ENCODE measurements at places on chromosomes 2 and 18.
A peak's percentile ranks its signal among the peaks of the same experiment; 100 is the strongest.

DNA sequence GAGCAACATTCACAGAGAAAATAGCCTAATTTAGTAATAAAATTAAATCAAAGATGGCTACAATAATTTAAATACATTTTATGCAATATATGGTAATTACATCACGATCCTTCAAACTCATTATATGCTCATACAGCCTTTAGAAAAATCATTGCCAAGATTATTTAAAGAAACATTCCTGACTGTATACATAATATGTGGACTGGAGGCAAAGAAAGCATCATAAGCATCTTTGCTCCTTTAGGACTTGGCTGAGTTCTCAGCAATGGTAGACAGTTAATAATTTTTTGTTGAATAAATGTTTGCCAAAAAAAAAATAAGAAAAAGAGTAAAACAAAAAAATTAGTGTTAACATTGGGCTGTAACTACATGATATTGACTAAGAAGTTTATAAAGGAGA lies 26.9 kb downstream of the NCKAP5 start:
- DNase-seq = no peak

DNA sequence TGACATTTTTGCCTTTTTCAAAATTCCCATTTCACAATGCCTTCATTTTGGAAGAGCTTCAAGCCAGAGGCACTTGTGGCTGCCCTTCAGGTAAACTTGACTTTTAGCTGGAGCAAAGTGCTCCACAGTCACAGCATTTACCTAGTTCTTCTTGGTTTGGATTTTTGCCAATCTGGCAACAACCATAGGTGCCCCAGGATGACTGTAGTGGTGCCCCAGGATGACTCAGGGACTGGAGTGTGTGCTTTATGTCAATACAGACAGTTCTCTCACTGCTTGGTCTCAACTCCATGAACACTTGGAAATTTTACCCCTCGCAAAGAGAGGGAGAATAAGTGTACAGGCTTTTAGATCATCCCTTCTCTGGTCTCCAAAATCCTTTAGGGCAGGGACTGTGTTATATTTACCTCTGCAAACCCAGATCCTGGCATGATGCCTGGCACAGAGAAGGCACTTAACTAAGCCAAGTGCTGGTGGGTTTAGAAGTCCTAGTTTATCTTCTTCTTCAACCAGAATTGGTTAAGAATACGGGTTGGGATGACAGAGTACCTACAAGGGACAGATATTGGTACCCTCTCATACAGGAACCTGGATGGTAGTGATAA lies 15.3 kb upstream of the PTPN4 start:
- no peak for DNase-seq

DNA sequence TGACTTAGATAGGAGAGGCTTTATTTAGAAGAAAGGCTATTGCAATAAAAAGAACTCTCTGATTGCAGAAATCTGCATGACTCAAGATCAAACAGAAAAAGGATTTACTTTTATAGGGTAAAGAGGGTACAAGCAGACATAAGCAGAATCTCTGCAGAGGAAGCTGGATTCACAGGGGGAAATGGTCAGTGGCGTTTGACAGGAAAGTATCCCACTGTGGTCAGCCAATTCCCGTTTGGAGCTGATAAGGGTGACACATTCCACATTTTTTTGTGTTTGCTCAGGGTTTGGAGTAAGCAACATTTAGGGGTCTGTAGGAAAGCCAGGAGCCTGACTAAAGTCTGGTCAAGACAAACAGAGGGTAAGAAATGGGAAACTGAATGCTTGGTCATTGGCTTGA lies 23.9 kb upstream of the SCYGR5 start:
- DNase-seq = no peak

GRCh38 chr2:190977505-190977904 lies 36.5 kb downstream of the STAT1 start:
- DNase-seq = no peak

GRCh38 chr2:231900486-231900942 lies 25.7 kb downstream of the NPPC start:
- DNase-seq = peak; percentile 62

- no peak for DNase-seq
These were observed 78.5 kb upstream of the HK2 start for GRCh38 chr2:74755386-74755785.

- no peak for DNase-seq
These were observed 30.3 kb downstream of the ZNF532 start for GRCh38 chr18:58894930-58895329.

DNA sequence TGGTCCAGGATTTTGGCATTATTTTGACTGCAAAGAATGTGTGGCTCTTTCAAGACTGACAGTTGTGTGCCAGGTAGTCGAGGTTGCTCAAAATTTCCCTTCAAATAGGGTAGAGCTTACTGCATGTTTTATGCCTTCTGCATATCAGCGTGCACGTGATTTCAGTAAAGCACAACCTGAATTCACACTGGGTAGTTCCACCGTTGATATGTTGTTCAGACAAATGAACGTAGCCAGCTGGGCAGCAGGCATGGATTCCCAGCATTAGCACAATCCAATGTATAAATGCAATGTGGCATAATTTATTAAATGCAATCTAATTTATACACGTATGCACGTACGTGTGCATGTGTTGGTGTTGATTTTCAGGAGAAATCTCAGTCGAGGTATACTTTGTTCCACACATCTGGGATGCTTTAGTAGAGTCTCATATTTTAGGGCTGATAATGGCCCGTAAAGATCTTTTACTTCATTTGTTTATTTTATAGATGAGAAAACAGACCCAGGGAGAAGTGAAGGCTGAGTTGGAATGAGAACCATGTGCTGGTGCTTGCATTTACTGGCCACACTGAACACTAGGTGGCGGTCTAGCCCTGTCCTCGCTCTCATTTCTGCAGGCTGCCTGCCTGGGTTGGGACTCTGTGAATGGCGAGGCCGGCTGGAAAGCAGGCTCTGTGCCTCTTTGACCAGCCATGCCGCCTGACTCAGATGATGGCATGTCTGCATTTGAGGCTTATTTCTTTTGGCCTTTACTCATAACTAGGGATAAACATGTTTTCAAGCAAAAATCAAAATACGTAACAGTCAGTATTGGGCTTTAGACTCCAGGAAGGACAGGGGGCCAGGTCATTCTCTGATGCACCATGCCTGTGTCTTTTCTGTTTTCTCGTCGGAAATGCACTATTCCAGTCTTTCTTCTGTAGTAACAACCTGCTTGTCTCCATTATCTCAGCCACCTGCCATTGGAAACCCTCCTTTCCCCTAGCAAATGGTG lies 120.4 kb downstream of the RNF144A start:
- peak; percentile 61 for DNase-seq
